ENCODE measurements at places on chromosomes 12 and 14.

GRCh38 chr12:4806439-4807115 is 86.4 kb downstream of the GALNT8 start:
- no peak for DNase-seq

GRCh38 chr12:14153803-14154202 is 172.4 kb upstream of the GRIN2B start:
- no peak for DNase-seq

- peak; percentile 3 for DNase-seq
Measured at GRCh38 chr14:93648440-93649168, 139.7 kb downstream of the PRIMA1 start.

DNA sequence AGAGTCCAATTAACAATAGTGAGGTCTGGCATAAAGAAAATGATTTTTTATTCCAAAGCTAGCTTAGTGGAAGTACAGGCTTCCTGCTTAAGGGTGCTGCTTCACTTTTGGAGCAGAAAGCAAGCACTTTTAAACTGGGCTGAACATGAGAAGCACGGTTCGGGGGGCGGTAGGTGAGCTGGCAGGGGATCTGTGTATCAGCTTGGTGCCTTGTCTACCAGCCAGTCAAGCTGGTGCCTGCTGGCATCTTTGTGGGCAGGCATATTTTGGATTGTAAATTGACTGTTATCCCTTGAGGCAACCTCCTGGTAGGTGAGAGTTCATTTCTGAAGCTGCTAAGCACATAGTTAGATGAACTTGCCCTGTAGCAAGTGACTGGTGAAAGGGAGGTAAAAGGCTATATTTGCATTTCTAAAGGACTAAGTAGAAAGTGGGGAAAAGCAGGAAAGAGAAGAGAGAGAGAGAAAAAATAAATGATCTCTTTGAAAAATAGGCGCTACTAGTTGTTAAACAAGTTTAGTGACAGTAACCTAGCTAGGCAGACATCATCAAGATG is 121.1 kb upstream of the SYT10 start:
- DNase-seq, result no peak

GRCh38 chr14:45120096-45120495 is 14.2 kb downstream of the FKBP3 start:
- DNase-seq, result no peak

DNA sequence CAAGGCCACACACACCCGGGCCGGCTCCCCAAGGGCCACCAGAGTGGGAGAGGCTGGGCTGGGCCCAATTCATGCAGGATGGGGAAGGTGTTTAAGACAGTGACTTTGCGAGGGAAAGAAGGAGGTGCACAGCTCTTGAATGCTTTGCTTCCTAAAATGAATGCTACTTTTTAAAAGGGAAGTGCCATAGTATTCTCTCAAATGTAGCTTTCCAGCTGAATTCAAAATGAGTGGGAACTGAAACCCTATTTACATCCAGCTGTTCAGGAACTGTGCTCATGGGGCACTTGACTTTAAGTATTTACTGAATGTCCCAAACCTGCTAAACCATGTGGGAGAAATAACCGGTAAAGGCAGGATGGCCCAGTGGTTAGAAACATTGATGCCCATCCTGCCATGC is 7.6 kb downstream of the ITPK1 start:
- no peak for DNase-seq

GRCh38 chr12:52659951-52660350 is 7.9 kb upstream of the KRT2 start:
- DNase-seq, result no peak

DNA sequence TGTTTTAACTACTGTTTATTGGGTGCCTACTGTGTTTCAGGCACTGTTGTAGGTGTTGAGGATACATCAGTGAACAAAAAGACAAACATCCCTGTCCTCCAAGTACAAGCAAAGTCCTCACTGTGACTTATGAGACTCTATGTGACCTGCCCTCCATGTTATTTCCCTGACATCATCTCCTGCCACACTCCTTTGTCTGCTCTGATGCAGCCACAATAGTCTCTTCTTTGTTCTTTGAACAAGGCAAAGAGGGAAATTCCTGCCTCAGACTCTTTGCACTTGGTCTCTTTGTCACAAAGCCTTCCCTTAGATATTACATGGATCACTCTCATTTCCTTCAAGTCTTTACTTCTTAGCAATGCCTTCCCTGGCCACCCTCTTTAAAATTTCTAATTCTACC is 240.1 kb upstream of the SRRM4 start:
- no peak for DNase-seq

DNA sequence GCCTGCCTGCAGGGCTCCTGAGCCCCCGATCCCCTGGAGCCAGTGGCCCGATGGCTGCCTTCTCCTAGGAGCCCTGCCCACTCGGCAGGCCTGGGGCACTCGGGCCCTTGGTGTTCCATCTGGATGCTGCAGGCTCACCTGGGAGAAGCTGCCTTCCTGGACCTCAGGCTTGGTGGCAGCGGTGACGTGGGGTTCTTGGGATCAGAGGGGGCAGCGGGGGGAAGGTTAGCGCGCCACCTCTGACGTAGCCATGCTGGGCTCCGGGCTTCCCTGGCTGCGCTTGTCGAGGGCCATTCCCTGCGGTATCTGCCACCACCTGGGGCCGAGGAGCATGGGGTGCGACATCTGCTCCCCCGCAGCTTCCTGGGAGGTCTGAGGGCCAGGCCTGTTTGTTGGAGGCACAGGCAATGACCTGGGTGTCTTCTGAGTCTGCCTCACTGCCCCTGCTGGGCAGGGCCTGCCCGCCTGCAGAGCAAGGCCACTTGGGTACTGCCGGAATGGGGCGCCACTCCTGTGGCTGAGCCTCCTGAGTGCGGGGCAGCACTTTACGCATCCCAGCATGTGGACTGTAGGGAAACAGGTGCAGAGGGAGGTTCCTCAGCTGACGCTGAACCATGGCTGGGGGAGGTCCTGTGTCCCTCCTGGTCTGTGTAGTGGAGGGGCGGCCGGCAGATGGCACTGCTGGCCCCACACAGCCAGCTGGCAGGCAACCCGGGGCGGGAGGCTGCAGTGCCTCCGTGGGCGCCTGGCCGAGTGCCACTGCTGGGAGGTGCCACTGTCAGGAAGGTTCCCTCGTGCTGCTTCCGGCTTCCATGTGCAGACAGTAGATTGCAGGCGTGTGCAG is 20.3 kb downstream of the MTA1 start:
- DNase-seq, result no peak

- DNase-seq, result no peak
Measured at GRCh38 chr14:83827383-83827782, 1702.6 kb upstream of the FLRT2 start.

- no peak for DNase-seq
Measured at GRCh38 chr12:21906919-21907493, 34.2 kb downstream of the ABCC9 start.

GRCh38 chr14:95296966-95297365 is 22.7 kb downstream of the CLMN start:
- no peak for DNase-seq

- no peak for DNase-seq
Measured at GRCh38 chr12:116657921-116658495, 79.9 kb downstream of the SPRING1 start.

DNA sequence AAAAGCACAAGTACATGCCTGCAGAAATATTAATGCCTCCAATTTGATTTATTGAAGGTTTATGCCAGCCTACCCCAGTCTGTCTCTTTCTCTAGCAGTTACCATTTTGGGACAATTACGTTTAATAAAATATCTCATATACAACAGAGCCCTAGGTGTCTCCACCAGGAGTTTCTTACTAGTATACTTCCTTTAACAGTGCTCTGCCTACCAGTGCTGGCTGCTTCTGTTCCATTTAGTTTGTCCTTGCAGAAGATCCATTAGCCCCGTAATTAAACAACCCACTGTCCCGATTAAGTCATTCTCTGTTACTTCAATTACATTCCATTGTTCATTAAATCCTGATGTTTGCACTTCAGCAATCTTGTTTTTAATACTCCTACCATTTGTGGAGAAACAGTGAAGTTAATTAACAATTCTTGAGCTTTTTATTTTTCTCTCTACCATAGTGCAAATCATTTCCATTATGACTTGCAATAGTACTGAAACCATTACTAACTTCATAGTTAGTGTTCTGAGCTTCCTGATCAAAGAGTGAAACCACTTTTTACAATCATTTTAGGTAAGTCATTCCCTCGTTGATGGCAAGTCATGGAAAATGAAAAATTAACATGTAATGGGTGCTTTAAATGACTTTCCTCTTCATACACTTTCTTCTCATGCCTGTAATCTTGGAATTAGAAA is 121.1 kb downstream of the PLXNC1 start:
- DNase-seq, result no peak

DNA sequence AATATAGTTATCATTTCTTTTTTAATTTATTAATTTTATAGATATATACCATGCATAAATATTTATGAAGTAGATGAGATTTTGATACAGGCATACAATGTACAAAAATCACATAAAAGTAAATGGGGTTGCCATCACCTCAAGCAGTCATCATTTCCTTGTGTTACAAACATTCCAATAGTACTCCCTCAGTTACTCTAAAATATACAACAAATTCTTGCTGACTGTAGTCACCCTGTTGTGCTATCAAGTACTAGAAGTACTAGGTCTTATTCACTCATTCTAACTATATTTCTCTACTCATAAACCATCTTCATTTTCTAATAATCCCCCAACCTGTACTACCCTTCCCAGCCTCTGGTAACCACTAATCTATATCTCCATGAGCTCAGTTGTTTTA is 432.6 kb upstream of the SYT1 start:
- no peak for DNase-seq

GRCh38 chr14:99579120-99579836 is 24.7 kb downstream of the CCDC85C start:
- no peak for DNase-seq

- DNase-seq, result peak; percentile 72
Measured at GRCh38 chr12:108722992-108723766, 8.1 kb downstream of the CORO1C start.

DNA sequence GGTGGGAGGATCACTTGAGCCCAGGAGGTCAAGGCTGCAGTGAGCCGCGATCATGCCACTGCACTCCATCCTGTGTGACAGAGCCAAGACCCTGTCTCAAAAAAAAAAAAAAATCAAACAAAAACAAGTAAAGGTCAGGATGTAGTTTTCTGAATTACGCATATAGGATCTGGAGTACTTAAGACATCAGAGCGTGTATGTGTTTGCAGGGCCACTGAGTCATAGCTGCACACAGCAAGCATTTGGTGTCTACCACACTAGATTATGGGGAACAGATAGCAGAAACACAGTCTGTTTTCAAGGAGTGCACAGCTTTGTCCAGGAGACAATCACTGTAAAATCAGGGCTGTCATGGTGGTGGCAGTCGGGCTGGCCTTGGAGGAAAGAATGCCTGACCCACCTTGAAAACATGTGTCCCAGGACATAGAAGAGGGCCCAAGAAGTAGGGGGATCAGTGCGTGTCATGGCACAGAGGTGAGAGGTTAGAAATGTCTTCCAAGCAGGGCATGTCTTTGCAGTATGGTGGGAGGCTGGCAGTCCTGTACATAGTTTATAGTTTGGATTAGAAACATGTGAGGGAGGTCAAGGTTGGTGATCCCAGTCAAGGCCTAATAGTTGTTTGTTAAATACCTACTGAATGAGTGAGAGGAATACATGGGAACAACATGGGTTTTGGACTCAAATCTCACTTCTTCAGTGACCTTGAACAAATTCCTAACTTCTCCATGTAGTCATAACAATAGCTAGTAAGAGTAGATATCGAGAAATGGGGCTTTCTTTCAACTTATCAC is 23.6 kb upstream of the C12orf71 start:
- DNase-seq, result no peak

GRCh38 chr14:68682166-68683103 is 110.4 kb downstream of the ZFP36L1 start:
- peak; percentile 98 for DNase-seq

DNA sequence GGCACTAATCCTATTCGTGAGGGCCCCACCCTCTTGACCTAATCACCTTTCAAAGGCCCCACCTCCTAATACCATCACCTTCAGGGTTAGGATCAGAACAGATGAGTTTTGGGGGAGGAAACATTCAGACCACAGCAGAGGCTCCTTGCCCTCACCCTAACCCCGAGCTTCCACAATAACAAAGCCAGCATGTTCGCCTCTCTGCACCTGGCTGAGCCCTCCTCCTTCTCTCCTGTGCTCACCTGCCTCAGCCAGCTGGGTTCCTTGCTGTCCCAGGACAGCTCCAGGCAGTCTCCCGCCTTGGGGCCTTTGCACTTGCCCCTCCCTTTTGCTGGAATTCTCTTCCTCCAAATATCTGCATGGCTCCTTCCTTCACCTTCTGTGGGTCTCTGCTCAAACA is 9.7 kb upstream of the RAN start:
- no peak for DNase-seq

DNA sequence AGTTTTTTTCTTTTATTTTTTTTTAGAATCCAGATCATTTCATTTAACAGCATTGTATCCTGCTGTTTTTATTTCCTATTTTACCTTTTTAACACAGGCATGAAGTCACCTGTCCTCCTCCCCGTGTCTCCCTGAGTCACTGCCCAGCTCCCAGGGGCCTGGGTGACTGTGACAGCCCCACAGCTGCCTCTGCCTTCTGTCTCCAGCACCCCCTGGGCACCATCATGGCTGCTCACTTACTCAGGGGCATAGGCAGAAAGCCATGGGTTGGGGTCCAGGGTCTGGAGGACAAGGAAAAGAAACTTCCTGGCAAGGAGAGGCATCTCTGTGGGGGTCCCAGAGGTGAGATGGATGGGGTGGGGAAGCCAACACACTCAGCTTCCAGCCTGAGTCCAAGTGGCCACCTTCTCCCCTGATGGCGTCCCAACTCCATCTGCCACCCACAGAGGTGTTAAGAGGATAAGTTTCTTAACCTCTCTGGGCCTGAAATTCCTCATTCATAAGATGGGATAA is 25.3 kb downstream of the TMEM63C start:
- no peak for DNase-seq

GRCh38 chr12:102215992-102216691 is 18.5 kb upstream of the PMCH start:
- DNase-seq, result peak; percentile 36

GRCh38 chr12:29041621-29042020 is 107.5 kb upstream of the FAR2 start:
- peak; percentile 45 for DNase-seq

- no peak for DNase-seq
Measured at GRCh38 chr12:44369998-44370397, 506.1 kb downstream of the NELL2 start.

GRCh38 chr12:110079477-110080400 is 31.4 kb upstream of the C12orf76 start:
- DNase-seq, result no peak

GRCh38 chr12:27163048-27163715 is 80.8 kb upstream of the C12orf71 start:
- DNase-seq, result no peak

- no peak for DNase-seq
Measured at GRCh38 chr14:85247071-85247470, 282.9 kb upstream of the FLRT2 start.

GRCh38 chr14:100256339-100256895 is 17.5 kb downstream of the YY1 start:
- no peak for DNase-seq

- no peak for DNase-seq
Measured at GRCh38 chr14:25237845-25238244, 187.9 kb upstream of the STXBP6 start.
